ENCODE measurements at places on chromosomes 6 and 20. TPM values are rescaled to one million over a fixed set of nuclear protein-coding genes. Genes with fewer than 3 reads are reported as not detected.
A peak's percentile ranks its signal among the peaks of the same experiment; 100 is the strongest.

The TSPYL4 gene
- total RNA-seq = 14.8 TPM

The ERVFRD-1 gene
- 0.18 TPM for total RNA-seq

- H3K4me1 ChIP-seq = no peaks in the 10 kb centered on the region
- no peaks in the 10 kb centered on the region for H3K27me3 ChIP-seq
- no peaks in the 10 kb centered on the region for H3K36me3 ChIP-seq
- H3K4me3 ChIP-seq = no peak overlapping the region
- DNase-seq = no peak
Measured at GRCh38 chr6:19135706-19136105, 701.5 kb upstream of the ID4 start.

DNA sequence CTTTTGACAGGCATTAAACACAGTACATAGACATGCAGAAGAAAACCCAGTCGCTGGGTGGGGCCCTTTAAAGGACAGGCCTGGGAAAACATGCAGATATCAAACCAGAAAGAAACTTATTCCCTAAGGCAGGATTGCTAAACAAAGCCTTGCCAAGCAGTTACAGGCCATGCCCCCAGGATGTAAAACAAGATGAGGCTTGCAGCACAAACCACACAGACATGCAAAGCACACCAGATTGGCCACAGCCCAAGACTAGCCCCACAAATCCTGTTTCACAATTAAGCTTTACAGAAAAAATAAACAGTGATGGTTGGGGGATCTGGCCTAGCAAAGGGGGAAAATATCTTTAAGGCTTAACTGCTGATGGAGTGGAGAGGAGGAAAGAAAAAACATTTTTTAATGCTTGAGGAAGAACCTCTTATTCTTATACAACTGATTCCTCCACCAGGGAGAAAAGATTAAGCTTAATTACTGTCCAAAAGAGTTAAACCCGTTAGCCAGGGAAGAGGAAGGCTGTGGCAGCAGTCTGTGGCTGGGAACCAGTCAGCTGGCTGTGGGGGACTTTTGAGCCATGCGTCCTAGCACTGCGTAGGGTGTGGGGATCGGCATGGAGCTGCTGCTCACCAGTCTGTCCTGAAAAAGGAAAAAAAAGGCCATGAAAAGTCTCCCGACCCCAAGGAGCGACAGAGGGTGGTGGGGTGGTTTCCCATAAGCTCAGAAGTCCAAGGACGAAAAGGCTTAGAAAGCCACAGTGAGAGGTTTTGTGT is 28.4 kb downstream of the COL19A1 start:
- no peak overlapping the region for H3K27ac ChIP-seq
- no peak overlapping the region for H3K4me3 ChIP-seq
- H3K27me3 ChIP-seq = no peaks in the 10 kb centered on the region
- peak; percentile 65 for DNase-seq
- peaks cover 7% of the 10 kb centered on the region for H3K4me1 ChIP-seq

GRCh38 chr20:1330075-1330830 is 1.3 kb upstream of the SDCBP2 start:
- DNase-seq = no peak
- no peaks in the 10 kb centered on the region for H3K36me3 ChIP-seq
- H3K27me3 ChIP-seq = no peaks in the 10 kb centered on the region

DNA sequence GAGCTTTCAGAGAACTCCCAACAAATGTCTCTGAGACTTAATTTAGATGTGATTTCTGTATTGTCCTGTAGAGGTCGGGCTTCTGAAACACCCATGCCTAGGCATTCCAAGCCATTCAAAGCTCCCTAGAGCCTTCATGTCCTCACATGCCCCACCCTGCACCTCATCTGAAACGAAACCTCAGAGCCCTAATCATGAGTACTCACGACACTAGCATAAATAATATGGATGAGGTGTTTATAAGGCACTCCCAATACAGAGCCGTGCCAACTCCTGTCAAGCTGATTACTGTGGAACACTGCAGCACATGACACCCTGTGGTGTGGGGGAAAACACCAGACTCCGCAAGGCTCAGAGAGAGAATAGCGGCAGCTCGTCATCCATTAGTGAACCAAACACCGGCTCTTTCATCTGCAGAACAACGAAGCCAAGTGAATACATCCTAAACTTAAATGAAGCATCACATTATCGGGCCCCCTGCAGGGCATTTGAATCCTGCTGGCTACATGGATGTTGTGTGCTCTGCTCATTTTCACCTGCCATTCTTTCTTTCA is 83.8 kb downstream of the FNDC1 start:
- H3K4me1 ChIP-seq = no peaks in the 10 kb centered on the region
- H3K36me3 ChIP-seq = no peaks in the 10 kb centered on the region
- no peak overlapping the region for H3K4me3 ChIP-seq
- peak; percentile 43 for DNase-seq

GRCh38 chr6:153084393-153084792 is 46.7 kb downstream of the RGS17 start:
- no peak overlapping the region for H3K27ac ChIP-seq
- DNase-seq = no peak
- no peaks in the 10 kb centered on the region for H3K36me3 ChIP-seq

- no peaks in the 10 kb centered on the region for H3K4me1 ChIP-seq
- peak; percentile 99 for DNase-seq
- H3K27ac ChIP-seq = no peak overlapping the region
- no peaks in the 10 kb centered on the region for H3K27me3 ChIP-seq
Measured at GRCh38 chr6:45613656-45614055, 235.9 kb upstream of the SUPT3H start.

DNA sequence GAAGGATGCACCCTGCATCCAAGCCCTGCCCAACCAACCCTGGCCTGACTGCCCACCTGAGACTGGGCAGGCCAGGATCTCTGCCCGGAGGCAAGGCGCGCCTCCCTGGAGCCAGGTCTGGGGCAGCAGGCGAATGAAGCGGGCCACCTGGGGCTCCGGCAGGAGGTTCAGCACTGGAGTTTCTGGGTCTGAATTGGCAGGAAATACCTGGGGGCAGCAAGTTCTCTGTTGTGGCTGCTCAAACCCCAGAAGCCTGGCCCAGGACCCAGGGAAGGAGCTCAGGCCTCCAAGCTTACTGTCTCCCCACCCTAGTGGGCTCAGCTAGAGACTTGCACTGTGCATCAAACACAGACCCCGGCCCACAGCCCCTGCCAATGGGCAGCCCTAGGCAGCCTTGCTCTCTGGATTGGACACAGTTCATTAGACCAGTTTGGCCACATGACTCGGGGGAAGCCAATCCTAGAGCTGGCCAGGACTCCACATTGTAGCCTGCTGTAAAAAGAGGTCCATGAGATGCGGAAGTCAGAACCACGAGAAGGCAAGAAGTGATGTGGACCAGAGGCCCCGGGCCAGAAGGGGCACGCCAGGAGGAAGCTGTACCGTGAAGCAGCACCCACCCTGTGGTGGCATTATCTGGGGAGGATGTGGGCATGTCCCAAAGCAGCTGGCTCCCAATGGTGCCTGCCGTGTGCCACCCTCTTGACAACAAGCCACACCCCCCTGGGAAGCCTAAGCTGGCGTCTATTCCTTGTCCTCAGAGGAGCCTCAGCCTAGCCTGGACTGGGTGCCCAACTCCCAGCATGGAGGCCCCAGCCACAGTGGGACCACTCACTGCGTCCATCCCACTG is 3.1 kb downstream of the CPXM1 start:
- peaks cover 15% of the 10 kb centered on the region for H3K27me3 ChIP-seq
- no peak overlapping the region for H3K27ac ChIP-seq
- no peak for DNase-seq
- H3K4me1 ChIP-seq = peaks cover 6% of the 10 kb centered on the region
- H3K36me3 ChIP-seq = peaks cover 21% of the 10 kb centered on the region

DNA sequence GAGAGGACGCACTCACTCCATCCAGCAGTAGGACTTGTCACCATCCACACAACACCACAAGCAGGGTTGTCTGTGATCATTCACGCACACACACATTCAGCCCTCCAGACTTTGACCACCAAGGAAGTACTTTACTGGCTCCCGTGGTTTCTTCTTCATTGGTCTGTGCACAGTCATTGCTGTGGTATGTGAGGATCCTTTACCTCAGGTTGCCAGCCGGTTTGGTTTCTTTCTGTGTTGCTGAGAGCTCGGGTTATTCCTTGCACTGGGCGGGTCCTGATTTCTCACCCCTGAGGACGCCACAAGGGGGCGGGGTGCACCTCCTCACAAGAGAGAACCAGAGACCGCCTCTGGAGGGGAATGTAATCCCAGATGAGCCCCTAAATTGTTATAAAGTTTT is 11.2 kb downstream of the SLC35A1 start:
- no peak for DNase-seq
- H3K27ac ChIP-seq = no peak overlapping the region
- no peaks in the 10 kb centered on the region for H3K4me1 ChIP-seq
- no peaks in the 10 kb centered on the region for H3K27me3 ChIP-seq
- H3K36me3 ChIP-seq = peaks cover 3% of the 10 kb centered on the region
- H3K4me3 ChIP-seq = no peak overlapping the region
